ENCODE measurements at places on chromosomes 7 and 10. TPM values are rescaled to one million over a fixed set of nuclear protein-coding genes. Genes with fewer than 3 reads are reported as not detected.

- no peak for DNase-seq
Measured at GRCh38 chr7:11082552-11083213, 109.0 kb downstream of the PHF14 start.

GRCh38 chr7:31109751-31110150 is 57.6 kb downstream of the ADCYAP1R1 start:
- DNase-seq: no peak

DNA sequence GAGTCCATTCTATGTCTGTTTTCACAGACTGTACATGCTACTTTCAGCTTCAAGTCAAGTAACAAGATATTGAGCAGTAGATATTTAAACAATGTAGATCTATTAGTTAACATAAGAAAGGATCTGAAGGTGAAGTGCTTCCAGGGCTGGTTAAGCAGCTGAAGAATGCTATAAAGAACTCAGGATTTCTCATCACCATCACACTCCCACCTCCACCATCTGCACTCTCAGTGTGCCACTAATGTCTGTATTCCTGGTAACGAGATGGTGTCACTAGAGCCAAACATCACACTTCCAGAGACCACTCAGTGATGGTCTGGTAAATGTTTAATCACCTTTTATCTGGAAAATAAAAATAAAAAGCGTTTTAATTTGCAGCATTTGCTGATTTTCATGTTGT is 224.0 kb upstream of the FERD3L start:
- DNase-seq: no peak

DNA sequence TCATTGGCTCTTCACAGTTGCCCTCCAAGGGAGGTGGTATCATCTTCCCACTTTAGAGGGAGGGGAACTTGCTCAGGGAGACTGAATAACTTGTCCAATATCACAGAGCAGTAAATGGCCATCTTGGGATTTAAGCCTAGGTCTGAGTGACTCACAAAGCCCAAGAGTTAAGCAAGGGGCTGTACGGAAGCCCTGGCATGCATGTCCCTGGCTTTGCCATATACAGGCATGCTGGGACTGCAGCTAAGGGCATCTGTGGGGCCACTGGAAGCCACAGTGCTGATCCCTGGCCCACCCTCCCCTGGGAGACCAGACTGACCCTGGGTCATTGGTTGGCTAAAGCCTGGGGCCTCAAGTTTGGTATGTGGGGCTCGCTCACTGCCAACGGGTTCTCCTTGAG is 3.1 kb downstream of the VSIR start:
- DNase-seq: no peak

DNA sequence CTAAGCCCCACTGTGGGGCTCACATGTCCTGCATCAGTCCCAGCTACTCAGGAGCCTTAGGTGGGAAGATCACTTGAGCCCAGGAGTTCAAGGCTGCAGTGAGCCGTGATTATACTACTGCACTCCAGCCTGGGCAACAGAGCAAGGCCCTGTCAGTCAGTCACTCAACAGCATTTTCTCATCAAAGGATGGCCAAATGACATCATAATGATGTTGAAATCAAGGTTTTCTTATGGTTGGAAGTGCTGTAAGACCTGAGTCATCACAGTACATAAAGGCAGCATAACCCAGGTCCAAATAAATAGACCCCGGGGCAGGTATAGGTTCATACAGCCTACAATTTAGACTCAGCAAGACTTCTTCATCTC is 341.1 kb downstream of the PARD3 start:
- DNase-seq: no peak

The SFTPA1 gene
- total RNA-seq: not detected
